NCI-H226 (cell line): ENCODE measurements at places on chromosomes 7 and 10.

- DNase-seq = no peak
Observed at GRCh38 chr7:84294847-84295455, 100.4 kb upstream of the SEMA3A start.

GRCh38 chr7:106820321-106821217 is 44.5 kb upstream of the PIK3CG start:
- DNase-seq = no peak

DNA sequence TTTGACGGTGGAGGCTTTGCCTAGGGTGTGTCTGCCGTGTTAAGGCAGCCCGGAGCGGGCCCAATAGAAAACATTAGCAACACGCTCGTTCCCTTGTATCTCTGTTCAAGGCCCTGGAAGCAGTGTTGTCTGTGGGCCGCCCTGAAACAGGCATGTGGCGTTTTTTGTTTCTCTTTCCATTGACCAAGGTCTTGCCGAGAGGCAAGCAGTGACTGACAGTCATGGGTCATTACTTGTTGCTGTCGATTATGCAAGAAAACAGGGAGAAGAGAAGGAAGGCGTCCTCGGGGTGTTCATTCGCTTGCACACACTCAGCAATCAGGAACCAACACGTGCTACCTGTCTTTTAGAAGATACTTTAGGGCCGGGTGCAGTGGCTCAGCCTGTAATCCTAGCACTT is 92.5 kb downstream of the EZH2 start:
- no peak for DNase-seq

- no peak for DNase-seq
Observed at GRCh38 chr7:39670052-39670451, 46.7 kb downstream of the RALA start.

DNA sequence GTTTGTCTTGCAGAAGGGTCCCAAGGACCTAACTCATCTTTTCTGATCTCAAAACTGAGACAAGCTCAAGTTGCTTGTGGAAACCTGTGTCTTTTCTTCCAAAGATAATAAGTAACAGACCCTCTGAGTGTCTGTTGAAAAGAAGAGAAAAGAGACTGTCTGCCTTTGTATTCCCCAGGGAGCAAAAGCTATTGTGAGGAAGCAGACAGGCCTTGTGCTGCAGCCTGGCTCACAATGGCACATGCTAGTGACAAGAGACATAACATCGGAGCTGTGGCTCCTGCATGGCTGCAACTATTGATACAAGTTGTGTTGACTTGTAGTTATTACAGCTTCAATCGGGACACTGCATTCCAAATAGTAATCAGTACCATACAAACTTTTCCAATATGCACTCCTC is 202.9 kb downstream of the DKK1 start:
- DNase-seq = no peak

- DNase-seq = no peak
Observed at GRCh38 chr10:93222211-93222754, 148.6 kb downstream of the CYP26A1 start.

GRCh38 chr10:57692255-57692980 is 575.3 kb downstream of the IPMK start:
- DNase-seq = peak; percentile 90

- no peak for DNase-seq
Observed at GRCh38 chr10:79079490-79080355, 11.0 kb downstream of the ZMIZ1 start.
